Stimulated activated CD4-positive, alpha-beta T cell treated with anti-CD3 and anti-CD28 coated beads, TNF-alpha, amount 100 ng/mL, for 24 hours (primary cell): ENCODE measurements at places on chromosomes 6 and 20.

- DNase-seq: no peak
These were observed 1.7 kb downstream of the TPX2 start for GRCh38 chr20:31740656-31741323.

- no peak for DNase-seq
These were observed 14.9 kb downstream of the CRISP2 start for GRCh38 chr6:49698478-49698877.

DNA sequence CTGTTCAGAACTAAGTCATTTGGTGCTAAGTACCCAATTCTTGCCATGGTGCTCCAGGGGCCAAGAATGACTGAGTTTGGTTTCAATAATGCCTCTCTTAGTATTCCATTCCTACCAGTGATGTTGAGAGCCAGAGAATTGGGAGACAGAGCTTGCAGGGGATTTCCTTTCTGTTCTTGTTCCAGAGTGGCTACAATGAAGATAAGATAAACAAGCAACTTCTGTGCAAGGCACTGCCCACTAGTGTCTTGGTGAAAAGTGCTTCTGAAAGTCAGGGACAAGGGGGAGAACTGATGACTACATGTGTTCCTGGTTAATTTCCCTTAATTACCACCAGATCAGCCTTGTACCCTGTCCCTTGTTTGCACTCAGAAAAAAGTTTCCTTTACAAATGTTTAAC lies 421.6 kb downstream of the BCKDHB start:
- no peak for DNase-seq

DNA sequence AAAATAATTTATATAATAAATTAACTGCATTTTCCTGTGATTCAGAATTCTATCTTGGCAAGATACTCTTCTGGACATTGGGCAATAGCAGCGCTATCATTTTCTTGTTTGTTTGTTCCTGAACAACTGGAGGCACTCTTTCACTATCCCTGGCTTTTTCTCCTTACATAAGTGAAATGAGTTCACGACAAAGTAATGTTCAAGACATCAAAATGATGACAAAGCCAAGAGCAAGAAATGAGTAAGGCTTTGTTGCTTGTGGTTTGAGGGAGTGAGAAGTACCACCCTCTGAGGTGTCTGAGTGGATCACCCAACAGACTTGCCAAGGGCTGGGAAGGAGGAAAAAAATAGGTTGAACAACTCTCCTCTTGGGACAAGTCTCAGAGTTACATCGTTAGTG lies 466.6 kb upstream of the JAG1 start:
- DNase-seq: no peak

DNA sequence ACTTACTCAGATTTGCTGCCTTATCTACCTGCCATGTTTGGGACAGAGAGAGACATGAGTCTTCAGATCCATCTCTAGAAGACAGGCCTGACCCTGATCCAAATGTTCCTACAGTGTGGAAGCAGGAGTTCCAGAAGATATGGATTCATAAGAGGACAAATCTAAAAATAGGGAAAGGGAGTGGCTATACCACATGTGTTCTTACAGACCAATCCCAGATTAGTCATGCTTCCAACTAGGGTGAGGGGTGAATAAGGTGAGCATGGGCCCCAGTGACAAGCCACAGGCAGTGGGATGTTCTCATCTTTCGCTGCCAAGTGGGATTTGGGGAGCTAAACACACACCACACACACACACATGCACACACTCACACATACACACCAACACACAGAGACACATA lies 670.7 kb upstream of the CITED2 start:
- no peak for DNase-seq
